ENCODE measurements at places on chromosomes 12 and 14.

- DNase-seq, result no peak
Measured at GRCh38 chr12:31622038-31622437, 31.1 kb upstream of the DENND5B start.

DNA sequence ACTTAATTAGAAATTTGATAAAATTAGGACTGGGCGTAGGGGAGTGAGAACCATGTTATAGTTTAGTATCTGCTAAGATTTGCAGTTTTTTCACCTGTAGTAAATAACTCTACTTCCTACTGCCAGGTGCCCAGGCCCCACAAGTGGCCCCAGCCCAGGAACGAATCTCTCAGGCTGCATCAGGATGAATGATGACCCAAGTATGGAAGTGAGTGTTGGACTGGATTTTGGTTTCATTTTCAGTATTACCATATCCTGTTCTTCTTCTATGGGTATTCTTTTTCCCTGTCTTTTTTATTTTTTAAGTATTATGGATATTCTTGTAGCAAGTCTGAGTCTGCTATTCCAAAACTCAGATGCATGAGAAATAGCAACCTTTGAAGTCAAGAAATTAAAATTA, 120.3 kb upstream of the BCAT1 start:
- DNase-seq, result no peak

- DNase-seq, result no peak
Measured at GRCh38 chr12:132146772-132147422, 2.6 kb downstream of the NOC4L start.

DNA sequence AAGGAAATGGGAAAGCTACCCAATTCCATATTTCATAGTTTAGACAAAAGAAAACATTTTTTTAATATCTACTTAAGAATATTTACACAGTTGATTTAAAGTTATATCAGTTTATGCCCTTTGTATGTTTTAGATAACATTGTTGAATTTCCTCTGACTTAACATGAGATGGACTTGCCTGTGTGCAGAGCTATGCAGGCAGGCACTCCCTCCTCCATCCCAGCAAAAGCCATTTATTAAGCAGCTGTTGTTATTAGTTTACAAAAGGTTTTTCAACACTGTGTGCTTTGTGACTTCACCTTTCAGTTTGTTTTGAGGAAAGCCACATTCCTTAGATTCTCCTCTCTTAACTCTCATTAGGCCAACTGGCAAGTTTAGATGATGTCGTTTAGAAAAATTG, 337.5 kb upstream of the PDE3A start:
- no peak for DNase-seq

- peak; percentile 21 for DNase-seq
Measured at GRCh38 chr12:2057041-2057794, 4.4 kb downstream of the CACNA1C start.

DNA sequence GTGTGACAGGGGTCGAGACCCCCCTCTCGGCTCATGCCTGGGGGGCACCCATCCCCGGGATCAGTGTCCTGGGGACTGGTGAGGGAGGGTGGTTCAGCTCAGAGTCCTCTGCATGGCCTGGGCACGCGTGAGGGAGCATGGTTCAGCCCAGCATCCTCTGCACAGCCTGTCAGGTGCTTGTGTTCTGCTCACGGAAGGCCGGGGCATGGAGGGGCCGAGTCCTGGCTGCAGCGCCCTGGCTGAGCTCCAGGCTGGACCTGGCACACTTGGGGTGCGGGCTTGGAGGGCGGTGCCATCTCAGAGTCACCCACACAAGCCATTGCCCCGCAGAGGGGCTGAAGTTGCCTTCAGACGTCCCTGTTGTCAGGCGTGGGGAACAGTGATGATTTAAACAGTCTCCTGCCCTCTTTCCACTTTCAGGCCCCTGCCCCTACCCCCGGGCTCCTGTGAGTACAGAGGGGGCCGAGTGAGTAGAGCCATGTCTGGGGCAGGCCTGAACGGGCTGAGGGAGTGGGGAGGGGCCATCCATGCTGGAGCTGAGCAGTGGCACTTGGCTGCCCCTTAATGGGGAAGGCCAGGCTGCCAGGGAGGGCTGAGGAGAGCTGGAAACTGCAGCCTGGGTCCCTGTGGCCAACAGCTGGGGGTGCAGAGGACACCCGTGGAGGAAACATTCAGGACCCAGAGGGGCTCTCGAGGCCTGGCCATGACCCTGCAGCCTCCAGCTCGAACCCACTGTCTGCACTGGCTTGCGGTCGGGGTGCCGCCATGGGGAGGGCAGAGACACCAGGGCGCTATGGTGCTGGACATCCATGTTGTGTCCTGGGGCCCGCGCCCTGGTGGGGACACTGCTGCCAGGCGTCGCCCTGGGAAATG, 22.5 kb downstream of the FBRSL1 start:
- DNase-seq, result no peak

DNA sequence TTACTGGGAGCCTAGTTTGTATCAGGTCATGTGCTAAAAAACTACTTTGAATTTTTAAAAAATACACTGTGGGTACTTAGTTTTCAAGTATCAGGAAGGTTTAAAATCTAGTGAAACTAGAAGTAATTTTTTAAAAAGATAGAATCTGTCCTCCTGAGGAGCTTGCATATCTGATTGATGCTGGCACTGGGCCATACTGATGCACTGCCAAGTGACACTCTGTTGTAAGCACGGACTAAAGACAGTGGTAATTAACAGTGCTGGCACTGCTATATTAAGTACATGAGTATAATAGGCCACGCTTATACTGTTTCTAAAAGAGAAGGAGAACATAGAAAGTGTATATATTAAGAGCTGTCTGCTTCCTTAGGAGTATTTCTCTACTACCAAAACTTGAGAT, 10.0 kb upstream of the TBC1D30 start:
- no peak for DNase-seq

DNA sequence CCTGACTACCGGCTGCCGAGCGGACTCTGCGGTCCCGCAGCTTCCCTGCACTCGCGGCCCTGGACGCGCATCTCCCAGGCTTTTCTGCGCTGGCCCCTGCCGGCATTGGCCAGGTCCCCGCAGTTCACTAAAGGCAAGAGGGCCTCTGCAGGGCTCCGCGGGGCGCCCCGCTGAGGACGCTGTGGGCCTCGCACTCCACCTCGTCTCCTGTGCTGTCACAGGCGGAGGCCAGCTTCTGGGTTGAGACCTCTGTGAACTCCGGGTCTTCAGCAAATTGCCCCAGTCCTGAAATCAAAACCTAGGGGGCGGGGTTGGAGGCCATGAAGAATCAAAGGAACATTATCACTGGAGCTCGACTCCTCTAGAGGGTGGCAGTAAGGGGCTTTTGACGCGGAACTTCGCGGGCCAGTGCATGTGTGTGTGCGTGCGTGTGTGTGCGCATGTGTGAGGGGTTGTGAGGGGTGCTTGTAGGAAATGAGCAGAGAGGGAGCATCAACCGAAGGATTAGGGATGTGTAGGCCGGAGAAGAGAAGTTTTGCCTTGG, 68.5 kb upstream of the CAPRIN2 start:
- peak; percentile 20 for DNase-seq

DNA sequence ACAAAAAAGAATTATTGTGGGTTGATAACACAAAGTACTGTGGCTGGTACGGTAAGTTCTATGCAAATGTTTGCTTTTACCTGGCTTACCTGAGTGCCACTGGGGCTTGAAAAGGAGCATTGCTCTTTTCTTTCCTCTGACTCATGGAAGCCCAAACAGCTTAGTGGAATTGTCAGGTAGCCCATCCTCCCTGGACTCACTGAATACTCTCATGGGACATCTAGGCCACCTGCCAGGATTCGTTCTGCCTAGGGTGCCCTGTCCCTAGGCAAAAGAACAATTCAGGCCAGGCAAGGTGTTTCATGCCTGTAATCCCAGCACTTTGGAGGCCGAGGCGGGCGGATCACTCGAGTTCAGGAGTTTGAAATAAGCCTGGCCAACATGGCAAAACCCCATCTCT, 22.5 kb upstream of the YAF2 start:
- no peak for DNase-seq

DNA sequence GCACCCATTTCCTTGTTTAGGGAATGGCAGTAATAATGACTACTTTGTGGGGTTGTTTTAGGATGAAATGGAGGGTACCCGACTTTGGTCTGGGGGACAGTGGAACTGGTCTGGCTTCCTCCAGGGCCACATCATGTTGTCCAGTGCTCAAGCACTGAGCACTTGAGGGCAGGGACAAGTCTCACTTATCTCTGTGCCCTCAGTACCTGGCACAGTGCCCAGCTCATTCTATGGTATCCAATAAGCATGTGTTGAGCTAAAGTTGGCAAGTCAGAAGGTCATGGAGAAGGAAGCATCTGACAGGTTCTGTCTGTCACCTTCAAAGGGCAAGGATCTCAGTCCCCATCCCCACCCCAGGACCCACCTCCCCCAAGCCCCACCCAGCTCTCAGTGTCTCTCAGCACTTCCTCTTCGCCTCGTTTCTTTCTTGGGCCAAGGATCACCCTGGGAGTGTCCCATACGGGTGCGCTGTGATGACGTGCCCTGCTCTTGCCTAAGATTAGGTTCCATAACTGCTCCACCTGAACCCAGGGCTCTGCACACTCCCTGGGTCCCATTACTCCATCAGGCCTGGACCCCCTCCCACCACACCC, 24.3 kb upstream of the TMEM106C start:
- no peak for DNase-seq

All from activated naive CD4-positive, alpha-beta T cell treated with Interleukin-2 at 50 U/mL for 16 hours (primary cell).